Cardiac muscle cell (in vitro differentiated cells and primary cell): ENCODE measurements at places on chromosomes 6 and 20. TPM values are rescaled to one million over a fixed set of nuclear protein-coding genes. Genes with fewer than 3 reads are reported as not detected.

The WFDC10B gene
- not detected in 2 replicates for polyA plus RNA-seq

The CDKN1A gene
- 70.8 and 141 TPM in 2 replicates for polyA plus RNA-seq

The HLA-DRB5 gene
- 0.15 TPM in 1 of 2 replicates, not detected in the other for polyA plus RNA-seq

The TMC2 gene
- polyA plus RNA-seq = not detected in 2 replicates

The SLC26A8 gene
- polyA plus RNA-seq = 0.37 TPM in 1 of 2 replicates, not detected in the other

The IL17F gene
- not detected in 2 replicates for polyA plus RNA-seq

The BHLHE23 gene
- polyA plus RNA-seq = not detected in 2 replicates

The TP53TG5 gene
- 3.5 and 3.8 TPM in 2 replicates for polyA plus RNA-seq

The PAX1 gene
- not detected in 2 replicates for polyA plus RNA-seq

The TRIM15 gene
- polyA plus RNA-seq = not detected in 2 replicates

The C6orf132 gene
- polyA plus RNA-seq = 0.49 and 0.56 TPM in 2 replicates

The GJA10 gene
- polyA plus RNA-seq = not detected in 2 replicates

The TSPO2 gene
- polyA plus RNA-seq = not detected in 2 replicates

The TGM2 gene
- polyA plus RNA-seq = 119 and 192 TPM in 2 replicates

The TOMM6 gene
- 198 and 232 TPM in 2 replicates for polyA plus RNA-seq

The DEFB124 gene
- not detected in 2 replicates for polyA plus RNA-seq

The IRF4 gene
- 0.25 TPM in 1 of 2 replicates, not detected in the other for polyA plus RNA-seq

The NR2E1 gene
- polyA plus RNA-seq = not detected in 2 replicates

The SPAG4 gene
- polyA plus RNA-seq = 27.9 and 107 TPM in 2 replicates

The POM121L2 gene
- 0.60 TPM in 1 of 2 replicates, not detected in the other for polyA plus RNA-seq

The ERVFRD-1 gene
- 0.05 TPM in 1 of 2 replicates, not detected in the other for polyA plus RNA-seq

The TP53INP2 gene
- 12.5 and 18.9 TPM in 2 replicates for polyA plus RNA-seq

The FABP7 gene
- polyA plus RNA-seq = 1.8 and 6.4 TPM in 2 replicates

The LKAAEAR1 gene
- polyA plus RNA-seq = 0.47 and 2.2 TPM in 2 replicates

The HBS1L gene
- polyA plus RNA-seq = 57.8 and 89.6 TPM in 2 replicates

The ATXN1 gene
- 15.1 and 20.9 TPM in 2 replicates for polyA plus RNA-seq

The NKAPL gene
- not detected in 2 replicates for polyA plus RNA-seq

The TRAPPC3L gene
- polyA plus RNA-seq = not detected in 2 replicates

The C6orf62 gene
- polyA plus RNA-seq = 52.8 and 59.6 TPM in 2 replicates

The NFATC2 gene
- 5.8 and 11.3 TPM in 2 replicates for polyA plus RNA-seq

The TBP gene
- 24.6 and 27.3 TPM in 2 replicates for polyA plus RNA-seq

The ECT2L gene
- 0.04 TPM in 1 of 2 replicates, not detected in the other for polyA plus RNA-seq

The RIPPLY2 gene
- 0.49 and 1.2 TPM in 2 replicates for polyA plus RNA-seq

The SLC17A4 gene
- not detected in 2 replicates for polyA plus RNA-seq

The SNPH gene
- 3.8 and 7.4 TPM in 2 replicates for polyA plus RNA-seq

The IPCEF1 gene
- not detected in 2 replicates for polyA plus RNA-seq

The PDYN gene
- 1.2 TPM in 1 of 2 replicates, not detected in the other for polyA plus RNA-seq

The CST5 gene
- 0.56 TPM in 1 of 2 replicates, not detected in the other for polyA plus RNA-seq

The AVP gene
- polyA plus RNA-seq = not detected in 2 replicates

The CAP2 gene
- polyA plus RNA-seq = 262 and 328 TPM in 2 replicates

The AGPAT4 gene
- polyA plus RNA-seq = 13.9 and 18.1 TPM in 2 replicates

The HRH3 gene
- polyA plus RNA-seq = not detected in 2 replicates

The CGAS gene
- not detected in 2 replicates for polyA plus RNA-seq

The PKHD1 gene
- not detected in 2 replicates for polyA plus RNA-seq
